ENCODE measurements at places on chromosomes 3 and 15. TPM values are rescaled to one million over a fixed set of nuclear protein-coding genes. Genes with fewer than 3 reads are reported as not detected.

CLDN16 gene
- total RNA-seq, result not detected

ITIH3 gene
- not detected for total RNA-seq

SRP14 gene
- total RNA-seq, result 461 TPM

EHD4 gene
- 43.4 TPM for total RNA-seq

MKRN2OS gene
- total RNA-seq, result not detected

PLAAT1 gene
- not detected for total RNA-seq

MST1R gene
- 0.36 TPM for total RNA-seq

TMC3 gene
- total RNA-seq, result not detected

ROBO2 gene
- total RNA-seq, result not detected

WDR6 gene
- total RNA-seq, result 49.5 TPM

LYZL4 gene
- total RNA-seq, result 1.5 TPM

PTPN9 gene
- 27.8 TPM for total RNA-seq

PLSCR2 gene
- total RNA-seq, result not detected

Measured in RPMI7951 (cell line).